ENCODE measurements at places on chromosomes 1 and 21.
A peak's percentile ranks its signal among the peaks of the same experiment; 100 is the strongest.

- no peak for DNase-seq
Observed at GRCh38 chr1:191609305-191609704, 549.0 kb upstream of the RGS18 start.

- no peak for DNase-seq
Observed at GRCh38 chr21:16634515-16634914, 878.3 kb upstream of the CXADR start.

GRCh38 chr1:173409613-173410012 is 67.5 kb upstream of the PRDX6 start:
- peak; percentile 1 for DNase-seq

DNA sequence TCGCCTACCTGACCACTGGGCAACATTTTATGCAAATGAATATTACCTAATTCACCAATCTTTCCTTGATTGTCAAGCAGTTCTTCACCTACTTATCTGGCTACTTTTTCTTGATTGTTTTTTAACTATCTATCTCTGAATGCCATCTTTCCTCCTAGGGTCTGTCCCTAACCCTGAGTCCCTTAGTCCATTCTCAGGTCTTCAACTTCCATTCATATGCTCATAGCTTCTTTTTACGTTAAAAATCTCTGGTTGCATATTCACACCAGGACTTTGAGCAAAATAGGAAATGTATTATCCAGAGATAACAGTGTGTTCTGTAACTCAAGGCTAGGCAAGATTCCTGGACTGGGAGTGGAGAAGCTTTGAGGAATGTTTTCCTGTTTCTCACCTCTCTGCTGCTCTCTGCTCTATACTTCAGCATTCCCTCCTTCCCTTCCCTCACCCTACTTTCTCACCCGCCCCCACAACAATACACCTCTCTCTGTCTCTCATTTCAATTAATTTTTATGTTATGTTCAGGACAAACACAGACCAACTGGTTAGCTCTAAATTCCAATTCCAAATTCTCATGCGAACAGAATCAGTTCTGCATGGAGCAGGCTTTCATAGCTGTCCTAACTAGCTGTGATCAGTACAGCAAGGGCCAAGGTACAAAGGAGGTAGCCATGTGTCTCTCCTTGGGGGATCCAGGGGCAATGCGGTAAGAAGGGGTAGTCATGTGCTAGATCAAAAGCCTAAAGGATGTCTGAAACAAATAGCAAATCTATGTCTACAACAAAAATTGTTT is 278.4 kb downstream of the USH2A start:
- DNase-seq, result no peak

- DNase-seq, result no peak
Observed at GRCh38 chr1:160488347-160489058, 34.6 kb downstream of the SLAMF6 start.

DNA sequence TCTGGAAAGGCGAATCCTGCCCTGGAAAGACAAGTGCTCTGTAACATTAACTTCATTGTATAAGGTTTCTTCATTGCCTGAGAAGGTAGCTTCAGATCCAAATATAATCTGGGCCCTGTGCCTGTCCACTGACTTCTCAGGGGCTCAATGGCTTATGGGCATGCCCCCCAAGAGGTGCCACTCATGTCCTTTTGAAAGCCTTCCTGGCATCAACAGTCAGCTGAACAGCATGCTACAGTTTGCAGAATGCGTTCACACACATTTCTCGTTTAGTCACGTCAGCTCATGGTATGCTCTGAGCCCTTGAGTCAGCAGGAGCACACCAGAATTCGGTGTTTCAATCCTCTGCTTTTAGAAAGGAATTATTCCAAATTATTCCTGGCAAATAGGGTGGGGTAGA is 23.8 kb downstream of the TMCC2 start:
- DNase-seq, result no peak

GRCh38 chr1:50522691-50523342 is 99.6 kb upstream of the DMRTA2 start:
- no peak for DNase-seq

DNA sequence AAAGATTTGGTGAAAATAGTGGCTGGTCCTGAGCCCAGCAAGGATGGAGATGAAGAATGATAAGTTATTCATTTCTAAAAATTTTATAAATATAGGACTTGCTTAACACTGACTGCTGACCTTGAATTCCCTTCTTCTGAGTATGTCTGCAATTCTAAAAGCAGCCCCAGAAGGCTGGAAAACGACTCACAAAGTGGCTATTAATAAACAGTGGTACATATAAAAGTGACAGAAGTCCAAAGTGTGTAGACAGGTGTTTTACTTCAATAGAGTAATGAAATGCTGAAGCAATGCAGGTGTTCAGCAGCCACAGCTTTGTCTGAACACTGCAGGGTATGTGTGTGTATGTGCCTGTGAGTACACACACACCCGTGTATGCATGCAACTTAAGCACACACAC is 219.0 kb upstream of the NRIP1 start:
- DNase-seq, result no peak

- DNase-seq, result no peak
Observed at GRCh38 chr1:32926562-32926961, 25.4 kb upstream of the TMEM54 start.

- DNase-seq, result no peak
Observed at GRCh38 chr1:226487921-226488320, 60.6 kb upstream of the STUM start.

GRCh38 chr1:219833214-219833815 is 95.0 kb downstream of the SLC30A10 start:
- DNase-seq, result no peak

DNA sequence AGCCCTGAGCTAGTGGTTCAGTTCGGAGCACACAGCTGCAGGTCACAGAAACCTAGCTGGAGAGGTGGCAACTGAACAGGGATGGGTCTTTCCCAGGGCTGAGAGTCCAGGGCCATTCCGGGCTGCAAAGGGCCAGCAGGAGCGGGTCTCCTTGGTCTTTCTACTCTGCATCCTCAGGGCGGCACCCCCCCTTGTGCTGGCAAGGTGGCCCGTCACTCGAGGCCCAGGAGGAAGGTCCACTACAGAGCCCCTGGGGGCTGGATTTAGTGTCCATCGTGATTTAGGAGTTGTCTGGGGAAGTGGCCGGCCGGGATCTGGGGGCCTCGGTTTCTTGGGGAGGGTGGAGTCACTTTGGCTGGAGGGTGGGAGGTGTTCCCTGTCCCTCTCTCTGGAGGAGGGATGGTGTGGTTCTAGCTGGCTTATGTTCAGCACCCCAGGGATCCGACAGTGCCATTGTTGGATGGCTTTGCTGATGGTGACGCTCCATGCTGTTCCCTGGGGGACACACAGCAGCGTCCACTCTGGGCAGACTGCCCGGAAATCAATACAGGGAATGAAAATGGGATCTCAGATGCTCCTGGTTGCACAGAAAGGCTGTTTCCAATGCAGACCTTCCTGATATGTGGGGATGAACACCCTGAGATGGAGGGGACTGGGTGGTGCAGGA is 64.4 kb downstream of the UMODL1 start:
- no peak for DNase-seq

- DNase-seq, result no peak
Observed at GRCh38 chr1:171081314-171081753, 9.4 kb upstream of the FMO3 start.

DNA sequence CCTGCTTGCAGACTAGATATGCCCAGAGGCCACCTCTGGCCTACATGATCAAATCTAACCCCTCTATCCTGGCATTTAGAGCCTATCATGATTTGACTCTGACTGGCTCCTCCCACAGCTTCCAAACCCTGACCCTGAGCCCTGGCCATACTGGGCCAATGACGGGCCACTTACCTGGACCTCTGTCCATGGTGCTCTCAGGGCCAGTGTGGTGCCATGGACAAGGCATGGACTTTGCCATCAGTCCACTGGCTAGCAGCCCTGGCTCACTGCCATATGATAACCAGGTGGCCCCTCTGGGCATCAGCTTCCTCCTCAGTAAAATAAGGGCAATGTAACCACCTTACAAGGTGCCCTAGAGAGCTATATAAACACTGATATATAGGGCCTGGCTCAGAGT is 713.4 kb downstream of the PTPRU start:
- no peak for DNase-seq

- peak; percentile 7 for DNase-seq
Observed at GRCh38 chr1:158203693-158204457, 23.2 kb downstream of the CD1D start.

DNA sequence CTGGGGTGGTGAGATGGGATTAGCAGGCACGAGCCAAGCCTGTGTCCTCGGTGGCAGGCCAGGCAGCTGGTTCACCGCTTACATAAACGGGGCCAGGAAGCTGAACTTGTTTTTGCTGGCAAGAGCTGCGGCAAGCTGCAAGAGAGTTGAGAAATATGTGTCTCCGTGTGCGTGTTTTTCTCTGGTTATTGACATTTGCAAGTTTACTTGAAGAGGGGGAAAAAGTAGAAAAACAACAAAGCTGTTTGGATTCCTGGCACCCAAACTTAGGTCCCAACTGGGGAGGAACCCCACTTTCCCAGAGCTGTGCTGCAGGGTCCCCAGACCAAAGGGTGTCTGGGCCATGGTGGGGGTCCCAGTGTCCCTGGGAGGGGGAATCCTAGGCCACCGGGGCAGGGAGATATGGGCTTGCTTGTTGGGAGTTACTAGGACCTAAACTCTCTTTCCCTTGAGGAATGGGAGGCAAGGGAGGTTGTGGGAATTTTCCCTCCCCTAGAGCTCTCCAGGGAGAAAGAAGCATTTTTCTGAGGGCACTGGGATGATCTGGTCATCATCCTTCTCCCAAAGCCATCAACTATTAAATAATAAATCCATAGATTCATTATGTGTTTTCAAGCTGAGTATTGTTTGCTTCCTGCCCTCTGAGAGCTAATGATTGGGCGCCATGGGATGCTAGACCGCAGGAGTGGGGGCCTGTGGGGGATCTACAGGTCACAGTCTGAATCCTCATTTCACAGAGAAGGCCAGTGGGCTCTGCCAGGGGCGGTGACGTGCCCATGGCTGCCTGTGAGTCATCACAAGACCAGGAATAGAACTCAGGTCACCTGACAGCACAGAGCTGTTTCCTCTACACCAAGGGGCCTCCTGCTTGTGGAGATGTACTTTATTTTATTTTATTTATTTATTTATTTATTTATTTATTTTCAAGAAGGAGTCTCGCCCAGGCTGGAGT is 14.8 kb downstream of the IL6R start:
- peak; percentile 71 for DNase-seq

- no peak for DNase-seq
Observed at GRCh38 chr1:217029281-217030157, 306.3 kb upstream of the ESRRG start.

- DNase-seq, result no peak
Observed at GRCh38 chr1:174451408-174451807, 3.6 kb downstream of the GPR52 start.

DNA sequence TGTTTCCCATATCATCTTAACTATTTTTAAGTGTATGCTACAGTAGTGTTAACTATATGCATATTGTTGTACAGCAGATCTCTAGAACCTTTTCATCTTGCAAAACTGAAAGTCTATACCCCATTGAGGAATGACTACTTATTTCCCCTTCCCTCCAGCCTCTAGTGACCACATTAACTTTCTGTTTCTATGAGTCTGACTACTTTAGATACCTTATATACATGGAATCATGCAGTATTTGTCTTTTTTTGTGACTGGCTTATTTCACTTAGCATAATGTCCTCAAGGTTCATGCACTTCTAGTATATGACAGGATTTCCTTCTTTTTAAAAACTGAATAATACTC is 96.5 kb upstream of the BTG3 start:
- DNase-seq, result no peak
